ENCODE measurements at places on chromosomes 7 and 10. TPM values are rescaled to one million over a fixed set of nuclear protein-coding genes. Genes with fewer than 3 reads are reported as not detected.

Gene TET1
- 0.59 TPM for total RNA-seq

Gene ELOVL3
- 0.25 TPM for total RNA-seq

Gene ZRANB1
- 8.8 TPM for total RNA-seq

Gene OPN4
- total RNA-seq: not detected

Gene ATE1
- total RNA-seq: 18.5 TPM

Gene TM9SF3
- total RNA-seq: 77.2 TPM

Gene FXYD4
- not detected for total RNA-seq

Gene CCDC3
- 1.4 TPM for total RNA-seq

Gene OR13A1
- not detected for total RNA-seq

Gene ABCB1
- 0.08 TPM for total RNA-seq

Gene CHST3
- 61.9 TPM for total RNA-seq

Gene FRAT1
- total RNA-seq: 1.1 TPM

Gene SLC39A12
- total RNA-seq: not detected

Gene GSDME
- 45.2 TPM for total RNA-seq

Gene FRMD4A
- 3.0 TPM for total RNA-seq

Gene STOX1
- total RNA-seq: 0.73 TPM
